ENCODE measurements at places on chromosomes 3 and 15.

GRCh38 chr3:114794894-114795630 is 352.0 kb downstream of the ZBTB20 start:
- DNase-seq: no peak

- DNase-seq: no peak
Observed at GRCh38 chr15:74024687-74025086, 30.2 kb downstream of the PML start.

DNA sequence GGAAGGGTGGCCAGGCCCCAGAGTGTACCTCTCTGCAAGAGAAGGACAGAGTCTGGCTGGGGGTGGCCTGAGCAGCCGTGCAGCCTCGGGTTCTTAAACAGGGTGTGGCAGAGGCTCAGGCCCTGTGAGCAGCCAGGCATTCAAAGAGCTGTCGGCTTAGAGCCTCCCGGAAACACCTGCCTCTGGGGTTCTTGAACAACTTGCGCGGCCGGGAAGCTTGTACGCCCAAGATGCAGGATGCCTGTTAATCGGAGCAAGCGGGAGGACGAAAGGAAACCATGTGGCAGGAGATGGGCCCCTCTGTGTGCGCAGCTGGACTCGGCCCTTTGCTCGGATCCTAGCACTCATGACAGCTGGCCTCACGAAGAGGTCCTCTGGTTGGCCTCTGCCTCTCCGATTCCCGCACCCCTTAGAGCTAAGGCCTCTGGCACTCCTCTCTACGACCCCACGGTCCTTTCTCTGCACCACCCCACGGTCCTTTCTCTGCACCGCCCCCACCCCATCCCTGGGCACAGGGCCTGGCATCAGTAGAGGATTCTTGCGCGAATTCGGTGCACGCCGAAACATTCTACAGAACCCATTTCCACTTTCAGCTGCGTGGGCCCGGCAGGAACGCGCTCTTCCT is 23.9 kb upstream of the TXNRD3 start:
- DNase-seq: peak; percentile 61

DNA sequence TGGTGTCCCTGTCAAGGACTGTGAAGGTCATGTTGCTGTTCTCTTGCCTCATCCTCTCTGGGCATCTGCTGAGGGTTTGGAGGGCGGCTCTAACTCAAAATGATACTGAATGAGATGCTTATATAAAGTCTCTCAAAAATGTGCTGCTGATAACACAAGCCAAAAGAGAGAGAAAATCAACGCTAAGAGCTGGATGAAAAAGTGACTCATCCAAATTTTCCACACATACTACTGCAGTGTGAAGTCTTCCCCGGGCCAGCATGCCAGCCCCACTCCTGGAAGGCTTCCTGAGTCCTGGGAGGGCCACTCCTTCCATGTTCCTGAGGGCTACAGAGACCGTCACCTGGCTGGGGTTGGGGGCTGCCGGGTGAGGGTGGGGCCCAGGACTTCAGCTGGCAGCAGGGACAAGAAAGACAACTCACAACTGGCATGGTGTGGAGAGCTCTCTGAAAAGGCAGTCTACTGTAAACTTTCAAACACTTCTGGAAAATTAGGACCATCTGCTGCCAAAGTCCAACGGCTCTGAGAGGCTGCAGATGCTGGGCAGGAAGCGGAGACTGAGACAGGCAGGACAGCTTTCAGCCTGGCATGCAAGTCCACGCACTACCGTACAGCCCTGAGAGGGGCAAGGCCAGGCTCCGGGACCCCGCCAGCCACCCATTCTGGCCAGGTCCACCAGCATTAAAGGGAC is 200.3 kb downstream of the ADAMTS17 start:
- DNase-seq: no peak

GRCh38 chr3:129829640-129830039 is 63.9 kb downstream of the TMCC1 start:
- peak; percentile 86 for DNase-seq

GRCh38 chr15:80776420-80777045 is 2.6 kb upstream of the CEMIP start:
- DNase-seq: peak; percentile 88

GRCh38 chr3:165753560-165753959 is 83.7 kb downstream of the BCHE start:
- no peak for DNase-seq

DNA sequence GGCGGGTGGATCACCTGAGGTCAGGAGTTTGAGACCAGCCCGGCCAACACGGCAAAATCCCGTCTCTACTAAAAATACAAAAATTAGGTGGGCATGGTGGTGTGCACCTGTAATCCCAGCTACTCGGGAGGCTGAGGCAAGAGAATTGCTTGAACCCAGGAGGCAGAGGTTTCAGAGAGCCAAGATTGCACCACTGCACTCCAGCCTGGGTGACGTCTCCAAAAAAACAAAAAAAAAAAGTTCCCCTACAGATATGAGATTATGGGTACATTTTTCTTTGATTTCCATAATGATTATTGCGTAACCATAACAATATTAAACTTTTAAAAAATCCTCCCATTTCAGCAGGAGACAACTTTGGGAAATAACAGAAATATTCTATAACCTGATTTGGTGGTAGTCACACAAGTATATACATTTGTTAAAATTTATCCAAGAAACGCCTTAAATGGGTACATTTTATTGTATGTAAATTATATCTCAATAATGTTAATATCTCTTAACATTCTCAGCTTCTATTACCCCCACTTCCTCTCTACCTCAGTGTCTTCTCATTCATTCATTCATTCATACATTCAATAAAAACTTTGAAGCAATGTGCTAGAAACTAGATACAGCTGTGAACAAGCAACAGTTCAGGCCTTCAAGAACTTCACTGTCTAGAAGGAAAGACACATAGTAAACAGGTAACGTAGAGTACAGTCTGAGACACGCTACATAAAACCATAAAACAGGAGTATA is 6.6 kb downstream of the UBR1 start:
- no peak for DNase-seq

GRCh38 chr3:97438131-97438530 is 326.4 kb upstream of the ARL6 start:
- DNase-seq: no peak

GRCh38 chr15:85725564-85725963 is 69.2 kb downstream of the KLHL25 start:
- DNase-seq: no peak

DNA sequence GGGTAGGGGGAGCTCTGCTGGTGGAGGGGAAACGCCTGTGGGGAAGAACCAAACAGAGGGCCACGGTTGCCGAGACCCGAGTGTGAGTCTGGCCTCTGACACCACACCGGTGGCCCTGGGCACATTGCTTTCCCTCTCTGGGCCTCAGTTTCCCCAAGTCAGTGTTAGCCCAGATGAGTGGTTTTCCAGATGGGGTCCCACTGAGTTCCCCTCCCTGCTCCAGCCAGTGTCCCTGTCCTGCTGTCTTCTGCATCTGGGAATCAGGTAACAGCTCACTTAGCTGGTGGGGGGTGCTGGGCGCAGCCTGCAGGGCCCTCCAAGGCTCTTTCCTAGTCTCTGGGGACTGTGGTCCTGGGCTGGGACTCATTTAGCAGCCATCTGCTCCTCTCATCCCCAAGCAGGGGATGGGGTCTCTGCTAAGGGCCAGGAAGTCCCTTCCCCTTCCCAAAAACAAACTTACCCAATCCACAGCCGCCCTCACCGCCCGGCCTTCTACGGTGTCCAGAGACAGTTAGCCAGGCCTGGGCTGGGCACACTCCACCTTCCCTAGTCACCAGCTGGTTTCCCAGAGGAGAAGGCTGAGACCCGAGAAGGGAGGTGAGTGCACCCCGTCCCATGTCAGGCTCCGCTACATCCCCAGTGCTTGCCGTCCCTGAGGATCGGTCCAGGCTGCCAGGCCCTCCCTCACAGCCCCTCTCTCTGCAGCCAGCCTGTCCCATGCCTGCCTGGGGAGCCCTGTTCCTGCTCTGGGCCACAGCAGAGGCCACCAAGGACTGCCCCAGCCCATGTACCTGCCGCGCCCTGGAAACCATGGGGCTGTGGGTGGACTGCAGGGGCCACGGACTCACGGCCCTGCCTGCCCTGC is 676 bp downstream of the GP9 start:
- DNase-seq: no peak

DNA sequence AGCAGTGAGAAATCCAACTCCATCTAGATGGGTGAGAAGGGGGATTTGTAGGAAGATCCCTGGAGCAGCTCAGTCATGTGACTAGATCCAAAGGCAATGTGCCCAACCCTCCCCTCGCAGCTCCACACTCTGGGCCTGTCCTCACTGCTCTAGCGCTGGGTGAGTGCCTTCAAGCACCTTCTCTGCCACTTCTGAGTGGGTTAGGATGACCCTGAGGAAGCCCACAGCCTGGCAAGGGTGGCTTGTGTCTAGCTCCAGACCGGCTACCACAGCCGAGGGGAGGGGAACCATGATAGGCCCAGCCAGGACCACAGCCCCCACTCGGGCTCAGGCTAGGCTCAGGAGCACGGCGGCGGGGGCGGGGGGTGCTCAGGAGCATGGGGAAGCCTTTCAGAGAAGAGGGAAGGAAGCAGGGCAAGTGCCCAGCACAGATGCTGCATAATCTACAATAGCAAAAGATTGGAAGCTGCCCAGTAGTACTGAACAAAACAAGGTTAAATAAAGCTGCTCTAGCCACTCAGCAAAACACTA is 1.7 kb downstream of the SPATA12 start:
- DNase-seq: no peak

DNA sequence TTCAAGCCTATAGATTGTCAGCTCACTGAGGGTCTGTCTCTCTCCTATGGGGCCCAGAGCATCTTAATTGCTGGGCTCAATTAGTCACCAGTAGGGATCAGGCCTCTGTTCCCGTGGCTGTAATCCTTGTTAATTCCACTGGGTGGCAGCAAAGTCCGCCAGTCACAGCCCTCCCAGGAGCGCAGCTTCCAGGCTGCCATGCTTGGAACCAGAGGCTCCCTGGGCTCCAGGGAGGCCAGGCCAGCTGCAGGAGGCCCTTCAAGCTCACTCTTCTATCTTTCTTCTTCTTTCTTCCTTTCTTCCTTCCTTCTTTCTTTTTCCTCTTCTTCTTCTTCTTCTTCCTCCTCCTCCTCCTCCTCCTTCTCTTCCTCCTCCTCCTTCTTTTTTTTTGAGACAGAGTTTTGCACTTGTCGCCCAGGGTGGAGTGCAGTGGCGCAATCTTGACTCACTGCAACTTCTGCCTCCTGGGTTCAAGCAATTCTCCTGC is 14.4 kb downstream of the RNU5B-1 start:
- DNase-seq: peak; percentile 95

GRCh38 chr15:40493089-40493840 is 22.5 kb downstream of the CHST14 start:
- no peak for DNase-seq

DNA sequence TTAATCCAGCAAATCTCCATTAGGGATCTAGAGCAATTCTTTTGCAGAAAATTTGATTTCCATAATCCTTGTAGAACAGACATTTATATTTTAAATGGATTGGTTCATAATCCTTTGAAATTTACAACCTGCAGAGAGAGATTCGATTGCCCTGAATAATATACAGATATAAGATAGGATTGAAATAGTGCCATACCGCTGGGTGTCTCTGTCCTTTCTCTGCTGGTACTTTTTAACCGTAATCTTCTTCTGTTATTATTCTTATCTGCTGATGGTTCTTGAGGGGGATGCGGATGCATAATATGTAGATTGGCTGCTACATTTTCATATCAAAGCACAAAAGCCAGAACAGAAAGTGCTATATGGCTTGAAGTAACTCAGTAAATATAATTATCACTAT is 182.2 kb downstream of the CFAP20DC start:
- no peak for DNase-seq

DNA sequence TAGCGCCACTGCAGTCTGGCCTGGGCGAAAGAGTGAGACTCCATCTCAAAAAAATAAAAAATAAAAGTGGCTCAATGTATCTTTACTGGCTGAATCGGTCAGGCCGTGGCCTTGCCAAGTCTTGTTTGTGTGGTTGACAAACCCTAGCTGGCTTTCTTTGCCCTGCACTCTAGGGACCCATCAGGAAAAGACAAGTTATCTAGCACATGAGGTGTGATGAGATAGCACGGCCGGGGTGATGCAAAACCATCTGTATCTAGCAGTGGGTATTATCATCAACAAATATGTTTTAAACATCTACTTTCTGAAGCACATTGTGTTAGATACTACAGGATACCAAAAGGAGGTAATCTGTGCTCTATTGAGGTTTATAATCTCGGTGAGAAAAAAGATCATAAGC is 3.9 kb upstream of the DPP8 start:
- DNase-seq: no peak

All from eye (tissue), 1 donor.